ENCODE measurements at places on chromosomes 4 and X.

- DNase-seq = no peak
Observed at GRCh38 chrX:40122487-40122886, 24.7 kb upstream of the BCOR start.

DNA sequence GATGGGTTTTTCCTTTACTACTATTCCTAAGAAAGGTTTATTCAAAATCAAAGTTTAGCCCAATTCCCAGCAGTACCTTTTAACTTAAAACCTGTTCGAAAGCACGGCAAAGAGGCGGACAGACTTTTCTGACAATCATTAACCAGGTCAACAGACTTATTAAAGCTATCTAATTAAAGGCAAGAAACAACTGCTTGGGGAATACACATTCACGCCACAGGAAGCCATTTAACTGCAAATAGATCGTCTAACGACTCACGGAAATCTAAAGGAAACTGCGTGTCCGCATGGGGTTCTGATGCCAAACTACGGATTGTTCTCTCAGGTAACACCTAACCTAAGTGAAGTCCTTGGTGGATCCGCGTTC is 663 bp upstream of the USP53 start:
- DNase-seq = no peak

GRCh38 chrX:133913009-133913408 is 72.4 kb downstream of the GPC3 start:
- DNase-seq = no peak

DNA sequence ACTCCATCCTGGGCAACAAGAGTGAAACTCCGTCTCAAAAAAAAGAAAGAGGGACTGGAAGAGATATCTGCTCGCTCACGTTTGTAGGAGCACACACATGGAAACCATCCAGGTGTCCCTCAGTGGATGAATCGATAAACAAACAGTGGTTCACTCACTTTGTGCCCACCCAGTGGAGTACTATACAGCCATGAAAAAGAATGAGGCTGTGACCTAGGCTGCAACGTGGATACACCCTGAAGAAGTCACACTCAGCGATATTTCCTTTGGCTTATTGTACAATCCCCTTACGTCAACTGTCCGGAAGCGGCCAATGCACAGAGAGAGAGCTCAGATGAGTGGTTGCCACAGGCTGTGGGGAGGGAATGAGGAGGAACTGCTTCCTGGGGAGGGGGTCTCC is 82.3 kb upstream of the PPP2R3B start:
- DNase-seq = no peak

DNA sequence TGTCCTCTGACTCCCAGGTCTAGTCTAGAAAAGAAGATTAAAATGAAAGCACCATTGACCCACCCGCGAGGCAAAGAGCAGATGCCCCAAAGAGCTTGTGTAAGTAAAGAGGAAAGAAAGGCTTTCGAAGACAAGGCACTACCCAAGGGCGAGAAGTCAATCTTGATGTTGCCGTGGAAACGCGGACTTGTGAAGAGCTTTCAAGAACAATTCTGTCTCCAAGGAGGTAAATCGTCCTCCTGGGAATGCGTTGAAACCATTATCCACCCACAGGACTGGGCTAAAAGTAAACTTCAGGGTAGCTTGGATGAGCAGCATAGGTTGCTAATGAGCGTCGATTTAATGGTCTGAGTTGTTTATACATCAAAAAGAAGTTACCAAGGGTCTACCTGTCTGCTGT is 189.3 kb downstream of the DHRSX start:
- DNase-seq = no peak

DNA sequence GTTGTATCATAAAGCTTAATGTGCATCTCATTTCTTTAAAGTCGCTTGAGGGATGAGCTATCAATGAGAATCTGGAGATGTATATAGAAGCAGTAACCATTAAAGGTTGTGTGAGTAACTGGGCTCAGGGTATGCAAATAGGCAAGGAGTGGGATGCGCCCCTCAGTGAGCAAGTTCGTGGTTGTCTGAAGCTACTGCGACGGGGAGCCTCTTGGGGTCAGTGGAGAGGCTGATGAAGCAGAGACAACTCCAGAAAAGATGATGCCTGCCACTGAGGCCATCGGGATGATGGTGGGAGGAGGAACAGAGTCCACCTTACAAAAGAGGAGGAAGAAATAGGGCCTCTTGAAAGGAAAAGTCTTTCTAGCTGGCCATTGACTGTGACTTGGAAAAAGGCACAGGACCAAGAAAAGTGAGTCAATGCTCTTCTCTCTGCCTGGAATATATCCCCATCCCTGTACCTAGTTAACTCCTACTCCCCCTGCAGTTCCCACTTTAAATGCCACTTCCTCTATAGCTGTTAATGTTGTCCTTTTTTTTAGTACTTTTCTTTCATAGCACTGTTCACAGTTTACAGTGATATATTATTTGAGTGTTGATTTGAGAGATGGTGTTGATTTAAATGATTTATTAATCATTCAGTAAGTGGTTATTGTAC is 51.4 kb upstream of the LSM6 start:
- no peak for DNase-seq

- DNase-seq = no peak
Observed at GRCh38 chrX:52821079-52821760, 10.1 kb downstream of the XAGE5 start.

- no peak for DNase-seq
Observed at GRCh38 chr4:105623099-105623498, 70.7 kb downstream of the ARHGEF38 start.

GRCh38 chr4:180799798-180800197 is 1443.4 kb upstream of the TENM3 start:
- DNase-seq = no peak

DNA sequence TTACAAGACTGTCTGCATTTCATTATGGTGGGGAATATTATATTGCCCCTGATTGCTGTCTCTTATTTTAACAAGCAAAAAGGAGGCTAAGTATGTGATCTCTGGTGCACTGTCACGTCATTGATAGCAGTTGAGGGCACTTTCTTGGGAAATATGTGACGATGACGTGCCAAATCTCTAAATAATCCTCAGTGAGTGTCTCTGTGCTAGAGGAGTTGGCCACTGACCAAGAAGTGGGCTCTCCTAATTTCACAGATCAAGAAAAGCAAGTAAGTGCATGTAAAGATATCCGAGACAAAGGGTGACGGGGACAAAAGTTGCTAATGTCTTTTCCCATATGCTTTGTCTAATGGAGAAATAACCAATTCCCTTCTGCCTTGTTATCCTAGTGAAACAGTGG is 487.4 kb upstream of the TENM3 start:
- DNase-seq = no peak

GRCh38 chr4:145694929-145695328 is 15.0 kb downstream of the C4orf51 start:
- no peak for DNase-seq

- DNase-seq = no peak
Observed at GRCh38 chr4:165965503-165965902, 92.5 kb downstream of the TLL1 start.

DNA sequence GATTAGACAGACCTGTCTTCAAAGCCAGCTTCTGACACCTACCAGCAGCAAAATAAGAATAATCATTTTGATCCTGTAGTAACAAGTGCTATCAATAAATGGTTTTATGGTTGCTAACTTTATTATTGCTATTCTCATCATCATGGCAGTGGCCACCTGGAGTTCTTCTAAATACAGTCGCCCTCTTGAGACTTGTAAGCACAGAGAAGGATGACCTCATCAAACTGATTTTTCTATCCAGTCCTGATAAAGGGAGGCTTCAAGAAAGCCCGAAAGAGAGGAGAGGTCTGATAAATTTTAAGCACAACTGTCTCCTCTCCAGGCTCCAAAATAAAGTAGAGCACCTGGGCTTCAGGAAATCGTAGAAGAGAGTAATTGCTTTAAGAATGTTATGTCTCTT is 286.4 kb downstream of the USP46 start:
- DNase-seq = no peak

DNA sequence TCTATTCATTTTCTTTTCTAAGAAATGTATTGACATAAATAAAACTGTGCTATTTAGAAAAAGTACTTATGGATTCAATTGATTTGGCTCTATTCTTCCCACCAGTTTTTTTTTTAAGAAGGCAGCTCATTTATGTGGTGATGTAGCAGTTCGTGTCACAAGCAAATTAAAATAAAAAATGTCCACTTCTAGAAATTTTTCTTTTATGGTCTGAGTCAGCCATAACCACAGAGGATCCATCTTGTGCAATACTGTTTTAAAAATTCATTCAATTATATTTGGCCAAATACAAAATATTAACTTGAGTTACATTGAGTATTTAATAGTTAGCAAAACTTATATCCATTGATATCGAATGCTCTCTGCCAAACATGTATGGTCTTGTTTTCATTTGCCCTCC is 207.9 kb upstream of the FAT1 start:
- DNase-seq = no peak

DNA sequence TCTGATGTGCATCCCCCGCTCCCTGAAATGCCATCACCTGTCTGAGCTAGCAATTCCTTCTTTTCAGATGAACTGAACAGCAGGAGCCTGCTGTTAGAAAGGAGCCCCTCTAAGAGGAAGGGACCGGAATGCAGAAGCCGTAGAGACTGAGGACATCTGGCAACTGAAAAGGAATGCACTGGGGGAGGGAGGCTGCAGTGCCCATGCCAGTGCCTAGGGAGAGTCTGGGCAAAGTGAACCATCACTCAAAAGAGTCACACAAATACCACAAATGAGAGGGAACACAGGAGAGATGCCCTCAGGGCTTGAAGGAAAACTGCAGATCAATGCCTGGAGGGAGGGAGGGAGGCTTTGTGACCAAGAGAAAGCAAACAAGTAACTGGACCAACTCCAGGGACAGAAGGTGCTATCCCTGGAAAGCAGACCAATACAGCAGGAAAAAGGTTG is 93.9 kb upstream of the CBR4 start:
- DNase-seq = no peak

- no peak for DNase-seq
Observed at GRCh38 chr4:55440786-55441185, 45.0 kb downstream of the TMEM165 start.

- DNase-seq = no peak
Observed at GRCh38 chrX:125203737-125204578, 115.7 kb upstream of the TEX13C start.

DNA sequence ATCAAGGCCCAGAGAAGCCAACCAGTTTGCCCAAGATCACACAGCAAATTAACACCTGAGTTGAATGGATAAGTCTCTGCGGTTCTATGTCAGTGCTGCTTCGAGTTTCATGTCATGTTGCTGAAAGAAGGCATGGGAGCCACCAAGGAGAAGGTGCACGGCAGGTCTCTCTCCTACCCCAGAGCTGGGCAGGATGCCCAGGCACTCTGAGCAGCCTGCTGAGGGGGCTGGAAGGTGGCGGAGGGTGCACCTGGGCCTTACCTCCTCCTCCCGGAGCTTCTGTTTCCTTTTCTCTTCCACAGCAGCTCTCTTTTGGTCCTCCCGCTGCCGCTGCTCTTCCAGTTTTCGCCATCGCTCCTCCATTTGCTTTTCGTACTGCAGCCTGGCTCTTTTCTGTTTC is 53.6 kb downstream of the MAP7D2 start:
- no peak for DNase-seq
